ENCODE measurements at places on chromosomes 3 and 15. TPM values are rescaled to one million over a fixed set of nuclear protein-coding genes. Genes with fewer than 3 reads are reported as not detected.

Gene MYRIP
- 8.6 TPM for total RNA-seq

Gene UBAP1L
- 2.0 TPM for total RNA-seq

Gene MME
- total RNA-seq: 1.2 TPM

Gene CCDC39
- 0.49 TPM for total RNA-seq

Gene NOX5
- total RNA-seq: not detected

Gene TRAT1
- not detected for total RNA-seq
